ENCODE measurements at places on chromosomes 1 and 21.

- DNase-seq = no peak
Measured at GRCh38 chr1:116537040-116537831, 33.6 kb downstream of the CD58 start.

- no peak for DNase-seq
Measured at GRCh38 chr1:28365864-28366263, 3.7 kb upstream of the PHACTR4 start.

- DNase-seq = no peak
Measured at GRCh38 chr1:108862017-108862610, 5.2 kb upstream of the AKNAD1 start.

DNA sequence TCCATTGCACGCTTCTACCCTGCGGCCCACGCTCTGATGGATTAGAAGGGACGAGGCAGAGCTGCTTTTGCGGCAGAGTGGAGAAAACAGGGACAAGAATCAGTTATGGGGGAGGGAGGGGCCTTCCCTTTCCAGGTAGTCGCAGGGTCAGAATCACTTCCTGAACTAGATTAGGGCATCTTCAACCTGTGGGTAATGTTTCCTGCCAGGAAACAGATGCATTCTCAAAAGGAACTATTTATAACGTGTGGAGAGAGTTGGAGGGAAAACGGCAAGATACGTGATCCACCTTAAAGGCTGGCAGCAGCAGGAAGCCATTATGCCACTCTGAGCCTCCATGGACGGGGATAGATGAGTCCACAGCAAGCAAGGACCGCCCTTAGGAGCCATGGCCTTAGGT is 59.9 kb upstream of the CNTN2 start:
- DNase-seq = no peak

DNA sequence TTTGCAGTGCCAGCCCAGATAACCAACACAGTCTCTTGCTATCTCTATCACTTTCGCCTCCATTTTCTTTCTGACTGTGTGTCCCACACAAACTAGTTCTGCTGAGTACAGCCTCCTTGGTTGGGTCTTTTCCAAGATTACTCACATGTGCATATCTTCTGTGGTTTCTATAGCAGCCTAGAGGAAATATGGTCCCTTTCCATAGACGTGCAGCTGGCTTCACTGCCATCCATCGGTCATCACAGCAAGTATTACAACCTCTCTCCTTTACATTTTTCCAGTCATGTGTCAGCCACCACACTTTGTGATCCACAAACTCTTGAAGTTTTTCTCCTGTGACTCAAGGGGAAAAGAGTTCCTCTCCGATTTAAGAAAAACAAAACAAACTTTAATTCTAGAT is 893.4 kb upstream of the ADGRL4 start:
- no peak for DNase-seq

DNA sequence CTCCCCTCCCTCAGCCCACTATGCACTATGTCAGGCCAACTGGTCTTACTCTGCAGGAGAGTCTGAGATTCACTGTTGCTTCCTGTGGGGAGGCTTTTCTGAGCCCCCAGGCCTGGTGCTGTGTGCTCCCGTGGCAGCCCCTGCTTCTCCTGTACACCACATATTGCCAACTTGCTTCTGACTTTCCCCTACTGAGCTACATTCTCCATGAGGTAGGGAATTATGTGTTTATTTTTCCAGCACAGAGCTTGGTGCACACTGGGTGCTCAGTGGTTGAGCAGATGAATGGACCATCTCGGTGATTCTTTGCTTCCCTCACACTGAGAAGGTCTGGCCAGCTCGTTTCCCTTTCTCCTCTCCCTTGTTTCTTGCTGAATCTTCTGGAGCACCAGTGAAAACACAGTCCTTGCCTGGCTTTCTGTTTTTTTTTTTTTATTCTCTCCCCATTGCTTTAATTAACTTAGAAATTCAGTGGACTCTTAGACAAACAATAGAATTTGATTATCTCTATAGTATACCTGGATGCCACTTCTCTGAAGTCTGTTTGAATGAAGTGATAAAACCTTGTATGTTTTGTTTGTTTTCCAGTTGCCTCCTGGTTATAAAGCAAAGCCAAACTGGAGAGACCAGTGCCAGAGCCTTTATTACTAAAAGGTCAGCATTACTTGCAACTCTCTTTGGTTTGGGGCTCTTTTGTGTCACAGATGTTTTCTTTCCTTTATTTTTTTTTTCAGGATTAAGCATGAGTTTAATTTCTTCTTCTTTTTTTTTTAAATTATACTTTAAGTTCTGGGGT is 50.3 kb upstream of the CNIH3 start:
- no peak for DNase-seq

DNA sequence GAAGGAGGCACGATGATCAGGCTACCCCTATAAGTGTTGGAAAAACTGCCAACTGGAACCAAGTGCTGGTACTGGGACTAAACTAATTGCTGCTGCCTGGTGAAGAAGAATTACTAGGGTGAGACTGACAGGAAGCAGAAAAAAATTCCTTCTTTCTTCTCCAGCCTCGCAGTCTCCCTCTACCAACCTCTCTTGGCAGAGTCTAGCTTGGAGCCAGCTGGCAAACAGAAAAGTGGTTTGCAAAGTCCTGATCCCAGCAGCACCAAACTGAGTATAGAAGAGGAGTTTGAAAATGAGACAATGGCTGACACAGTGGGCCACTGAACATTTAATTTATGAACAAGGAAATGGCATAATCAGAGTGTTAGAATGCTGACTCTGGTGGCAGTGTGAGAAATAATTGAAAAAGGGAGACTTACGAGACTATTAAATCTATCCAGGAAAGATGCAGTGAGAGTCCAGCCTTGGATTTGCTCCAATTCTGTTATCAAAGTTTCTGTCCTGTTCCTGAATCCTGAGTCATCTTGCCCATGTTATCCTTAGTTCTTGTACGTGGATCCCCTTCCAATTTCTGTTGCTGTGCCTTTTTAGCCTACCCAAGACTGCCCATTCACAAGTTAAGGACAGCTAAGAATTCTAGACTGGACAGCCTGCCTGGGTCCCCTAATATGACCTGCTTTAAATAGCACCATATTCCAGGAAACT is 23.7 kb upstream of the DISP1 start:
- DNase-seq = no peak

- DNase-seq = no peak
Measured at GRCh38 chr1:7684132-7684531, 87.0 kb upstream of the VAMP3 start.

- no peak for DNase-seq
Measured at GRCh38 chr1:228652116-228652515, 83.2 kb upstream of the RHOU start.

DNA sequence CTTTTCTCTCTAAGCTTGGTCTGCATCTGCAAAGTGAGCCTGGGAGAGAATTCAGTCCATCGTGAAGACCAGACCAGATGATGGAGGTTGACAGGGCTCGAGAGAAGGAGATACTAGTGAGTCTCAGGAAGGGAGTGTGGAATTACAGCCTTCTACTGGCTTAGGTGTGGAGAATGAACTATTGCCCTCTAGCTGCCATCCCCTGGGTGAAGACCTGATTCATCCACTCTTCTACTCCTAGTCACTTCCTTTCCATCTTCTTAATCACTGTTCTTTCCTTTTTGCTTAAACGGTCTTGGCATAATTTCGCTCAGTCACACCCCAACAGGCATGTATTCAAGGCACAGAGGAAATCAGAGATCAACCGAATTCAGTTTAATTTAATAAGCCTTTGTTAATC is 34.0 kb upstream of the HSD17B7 start:
- no peak for DNase-seq

DNA sequence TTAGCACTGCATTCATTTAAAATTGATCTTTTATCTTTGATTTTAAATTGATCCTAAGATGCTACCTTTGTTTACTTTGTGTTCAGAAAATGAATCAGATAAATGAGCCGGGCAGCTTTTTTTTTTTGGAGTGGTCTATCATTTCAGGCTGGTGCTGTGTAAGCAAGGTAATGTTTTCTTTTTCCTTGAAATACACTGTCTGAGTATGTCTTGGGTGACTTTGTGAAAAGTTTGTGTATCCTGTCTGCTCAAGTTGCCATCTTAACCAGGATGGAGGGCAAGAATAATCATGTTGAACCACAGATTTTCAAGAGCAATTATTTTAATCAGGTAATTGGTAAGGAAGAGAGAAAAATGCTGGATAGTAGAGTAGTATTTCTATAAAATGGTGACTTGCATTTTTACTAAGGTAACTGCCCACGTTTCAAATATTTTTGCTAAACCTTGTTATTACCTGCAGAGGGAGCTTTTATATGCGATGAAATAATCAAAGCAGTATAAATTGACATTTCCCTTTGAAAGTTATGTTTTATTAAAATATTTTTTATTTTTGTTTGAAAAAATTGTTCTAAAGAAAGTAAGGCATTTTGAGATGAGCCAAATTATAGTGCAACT is 11.1 kb downstream of the ADGRL2 start:
- DNase-seq = no peak

GRCh38 chr1:117346206-117346928 is 20.9 kb upstream of the MAN1A2 start:
- no peak for DNase-seq

- no peak for DNase-seq
Measured at GRCh38 chr1:34460193-34460592, 283.5 kb downstream of the C1orf94 start.

DNA sequence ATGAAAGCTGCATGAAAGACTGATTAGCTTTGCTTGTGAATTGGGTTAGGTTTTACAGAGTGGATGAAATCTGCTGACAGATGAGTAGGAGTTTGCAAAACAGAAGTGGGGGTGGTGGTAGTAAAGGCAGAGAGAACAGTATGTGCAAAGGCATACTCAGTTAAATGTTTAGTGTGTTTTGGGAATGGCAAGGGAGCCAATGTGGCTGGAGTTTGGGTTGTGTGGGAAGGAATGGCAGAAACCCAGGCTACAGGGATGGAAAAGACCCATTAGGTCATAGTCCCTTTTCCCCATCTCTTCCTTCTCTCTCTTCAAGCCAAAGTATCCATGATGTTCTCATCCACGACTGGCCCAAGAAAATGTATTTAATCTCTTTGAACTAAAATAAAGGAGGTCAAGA is 362.2 kb upstream of the LYPLAL1 start:
- DNase-seq = no peak

DNA sequence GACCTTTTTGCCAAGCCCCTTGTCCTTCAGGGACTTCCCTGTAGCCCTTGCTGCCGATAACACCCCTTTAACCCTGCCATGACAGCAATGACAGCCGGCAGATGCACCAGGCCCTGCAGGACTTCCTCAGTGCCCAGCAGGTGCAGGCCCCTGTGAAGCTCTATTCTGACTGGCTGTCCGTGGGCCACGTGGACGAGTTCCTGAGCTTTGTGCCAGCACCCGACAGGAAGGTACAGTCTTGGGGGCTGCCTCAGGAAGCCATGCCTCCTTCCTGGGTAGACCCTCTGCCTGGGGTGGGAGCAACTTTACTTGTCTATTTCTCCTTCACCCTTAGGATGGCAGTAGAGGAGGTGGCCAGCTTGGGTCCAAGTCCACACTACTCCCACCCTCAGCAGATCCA is 16.1 kb upstream of the PADI6 start:
- no peak for DNase-seq

GRCh38 chr1:182394055-182394775 is 2.6 kb upstream of the GLUL start:
- DNase-seq = no peak

DNA sequence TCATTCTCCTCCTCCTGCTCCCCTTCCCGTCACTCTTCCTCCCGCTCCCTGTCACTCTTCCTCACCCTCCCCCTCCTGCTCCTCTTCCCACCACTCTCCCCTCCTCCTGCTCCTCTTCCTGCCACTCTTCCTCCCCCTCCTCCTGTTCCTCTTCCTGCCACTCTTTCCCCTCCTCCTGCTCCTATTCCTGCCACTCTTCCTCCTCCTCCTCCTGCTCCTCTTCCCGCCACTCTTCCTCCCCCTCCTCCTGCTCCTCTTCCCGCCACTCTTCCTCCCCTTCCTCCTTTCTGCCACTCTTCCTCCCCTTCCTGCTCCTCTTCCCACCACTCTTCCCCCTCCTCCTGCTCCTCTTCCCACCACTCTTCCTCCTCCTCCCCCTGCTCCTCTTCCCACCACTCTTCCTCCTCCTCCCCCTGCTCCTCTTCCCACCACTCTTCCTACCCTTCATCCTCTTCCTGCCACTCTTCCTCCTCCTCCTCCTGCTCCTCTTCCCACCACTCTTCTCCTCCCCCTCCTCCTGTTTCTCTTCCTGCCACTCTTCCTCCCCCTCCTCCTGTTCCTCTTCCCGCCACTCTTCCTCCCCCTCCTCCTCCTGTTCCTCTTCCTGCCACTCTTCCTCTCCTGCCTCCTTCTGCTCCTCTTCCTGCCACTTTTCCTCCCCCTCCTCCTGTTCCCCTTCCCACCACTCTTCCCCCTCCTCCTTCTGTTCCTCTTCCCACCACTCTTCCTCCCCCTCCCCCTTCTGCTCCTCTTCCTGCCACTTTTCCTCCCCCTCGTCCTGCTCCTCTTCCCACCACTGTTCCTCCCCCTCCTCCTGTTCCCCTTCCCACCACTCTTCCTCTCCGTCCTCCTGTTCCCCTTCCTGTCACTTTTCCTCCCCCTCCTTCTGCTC is 28.7 kb upstream of the ARTN start:
- DNase-seq = no peak

DNA sequence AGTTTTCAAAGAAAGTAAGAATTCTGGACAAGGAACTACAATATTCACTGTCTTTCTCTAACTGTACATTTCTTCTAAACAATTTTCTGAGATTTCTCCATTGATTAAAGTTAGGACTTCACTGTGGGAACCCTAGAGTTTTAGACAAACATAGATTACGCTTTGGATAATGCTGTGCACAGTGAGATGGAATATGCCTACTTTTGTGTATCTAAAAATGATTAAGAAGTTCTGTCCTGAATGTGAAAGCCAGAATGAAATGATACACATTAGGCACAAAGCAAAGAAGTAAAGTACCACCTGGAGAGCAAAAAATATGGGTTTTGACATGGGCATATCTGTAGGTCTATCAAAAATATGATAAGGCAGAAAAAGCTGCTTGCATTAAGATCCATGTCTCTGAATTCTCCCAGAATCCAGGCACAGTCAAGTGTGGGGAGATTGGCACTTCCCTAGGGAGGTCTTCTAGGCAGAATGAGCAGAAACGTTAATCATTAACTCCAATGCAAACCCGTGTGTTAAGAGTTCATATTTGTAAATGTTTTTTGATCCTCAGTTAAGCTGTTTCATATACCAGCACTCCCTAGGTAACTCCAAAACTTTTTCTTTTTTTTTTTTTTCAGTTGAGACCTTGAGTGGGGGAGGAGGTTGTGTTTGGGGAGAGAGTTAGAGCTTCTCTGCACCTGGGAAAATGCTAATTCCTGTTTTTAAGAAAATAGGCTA is 467.1 kb downstream of the LMO4 start:
- DNase-seq = no peak

- DNase-seq = no peak
Measured at GRCh38 chr1:44584167-44584566, 90.1 kb downstream of the TMEM53 start.

DNA sequence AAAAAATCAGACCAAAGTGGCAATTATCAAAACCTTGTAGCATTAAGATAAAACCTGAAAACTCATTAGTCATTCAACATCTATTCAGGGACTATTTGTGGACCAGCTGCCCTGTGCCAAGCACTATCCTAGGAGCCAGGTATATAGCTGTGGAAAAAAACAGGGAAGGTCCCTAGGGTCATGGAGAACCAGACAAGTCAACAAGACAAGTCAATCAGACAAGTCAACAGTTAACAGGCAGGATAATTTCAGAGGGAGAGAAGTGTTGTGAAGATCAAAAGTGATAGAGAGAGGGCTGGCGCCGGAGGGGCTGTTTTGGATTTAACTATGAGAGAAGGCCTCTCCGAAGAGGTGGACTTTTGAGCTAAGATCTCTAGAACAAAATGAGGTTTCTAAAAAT is 3.3 kb upstream of the ATP1A4 start:
- DNase-seq = no peak

GRCh38 chr1:157992833-157993146 is 655 bp upstream of the KIRREL1 start:
- no peak for DNase-seq

GRCh38 chr21:38984568-38984967 is 178.8 kb downstream of the ETS2 start:
- DNase-seq = no peak
